ENCODE measurements at places on chromosomes 6 and 20.

DNA sequence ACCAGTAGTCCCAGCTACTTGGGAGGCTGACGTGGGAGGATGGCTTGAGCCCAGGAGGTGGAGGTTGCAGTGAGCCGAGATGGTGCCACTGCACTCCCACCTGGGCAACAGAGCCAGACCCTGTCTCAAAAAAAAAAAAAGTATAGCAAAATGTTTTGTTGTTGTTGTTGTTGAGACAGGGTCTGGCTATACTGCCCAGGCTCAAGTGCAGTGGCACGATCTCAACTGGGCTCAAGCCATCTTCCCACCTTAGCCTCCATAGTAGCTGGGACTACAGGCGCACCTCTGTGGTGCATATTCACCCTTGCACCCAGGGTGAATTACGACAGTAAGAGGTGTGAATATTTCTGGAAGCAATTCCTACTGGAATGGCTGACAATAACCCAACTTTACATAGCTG is 11.4 kb upstream of the UBR2 start:
- no peak for DNase-seq

GRCh38 chr6:28506807-28507475 is 8.7 kb downstream of the GPX6 start:
- no peak for DNase-seq

DNA sequence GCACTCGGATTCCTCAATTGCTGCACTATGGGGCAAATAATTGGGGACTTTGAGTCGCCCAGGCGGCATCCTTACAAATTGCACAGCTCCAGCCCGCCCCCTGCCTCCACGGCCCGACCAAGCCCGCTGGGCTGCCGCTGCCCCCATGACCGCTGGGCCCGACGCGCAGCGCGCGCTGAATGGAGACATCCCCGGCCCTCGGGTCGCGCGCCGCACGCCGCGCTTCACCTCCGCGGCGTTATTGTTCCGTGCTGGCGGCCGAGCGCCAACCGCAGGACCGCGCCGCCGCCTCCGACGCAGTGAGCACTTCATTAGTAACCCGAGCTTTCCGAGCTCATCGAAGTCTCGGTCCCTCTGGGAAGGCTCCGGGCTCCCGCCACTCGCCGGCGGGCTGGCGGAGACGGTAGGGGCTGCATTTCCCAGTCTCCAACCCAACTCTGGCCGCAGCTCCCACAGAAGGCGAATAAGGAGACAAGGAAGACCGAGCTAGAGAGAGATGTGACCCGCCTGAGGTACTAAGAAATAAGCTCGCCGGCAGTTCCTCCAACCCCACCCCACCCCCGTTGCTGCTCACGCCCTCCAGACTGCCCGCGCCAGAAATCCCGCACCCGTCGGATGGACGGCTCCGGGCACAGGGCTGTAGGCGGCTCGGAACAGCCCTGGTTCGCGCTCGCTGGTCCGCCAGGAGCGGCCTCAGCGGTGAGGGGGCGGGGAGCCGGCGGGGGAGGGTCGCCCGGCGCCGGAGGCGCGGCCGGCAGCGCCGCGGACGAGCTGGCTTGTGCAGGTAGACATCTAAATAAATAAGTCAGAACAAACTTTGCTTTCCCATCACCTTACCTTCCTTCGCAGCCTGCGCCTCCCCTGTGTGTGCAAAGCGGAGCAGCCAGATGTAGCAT is 703 bp downstream of the EPHA7 start:
- peak; percentile 18 for DNase-seq

- DNase-seq, result no peak
Observed at GRCh38 chr20:52614051-52614863, 357.9 kb upstream of the TSHZ2 start.

DNA sequence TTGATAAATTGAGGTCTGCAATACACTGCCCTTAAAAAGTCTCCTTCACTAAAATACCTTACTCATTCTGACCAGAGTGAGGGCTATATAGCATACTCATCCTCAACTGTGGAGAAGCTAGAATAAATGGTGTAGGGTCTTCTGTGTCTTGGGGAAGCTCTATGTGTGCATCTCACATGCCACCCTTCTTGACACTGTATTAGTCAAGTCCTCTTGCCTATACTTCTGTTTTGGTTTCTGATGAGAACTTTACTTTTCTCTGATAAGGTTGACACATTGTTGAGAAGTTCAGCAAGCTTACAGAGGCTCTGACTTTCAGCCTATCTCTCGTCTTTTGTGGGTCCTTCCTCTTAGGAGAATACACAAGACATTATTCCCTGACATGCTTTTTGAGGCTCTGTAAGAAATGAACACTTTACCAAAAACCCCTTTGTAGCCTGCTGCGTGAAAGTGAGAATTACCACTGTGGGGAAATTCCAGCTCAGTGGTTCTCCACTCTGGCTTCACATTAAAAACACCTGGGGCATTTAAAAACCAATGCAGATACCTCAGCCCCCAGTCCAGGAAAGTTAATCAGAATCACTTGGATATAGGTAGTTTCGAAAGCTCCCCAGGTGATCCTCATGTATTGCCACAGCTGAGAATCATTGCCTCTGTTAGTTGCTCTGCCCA is 372.1 kb upstream of the HS3ST5 start:
- DNase-seq, result no peak

- DNase-seq, result peak; percentile 5
Observed at GRCh38 chr6:120869397-120869796, 464.9 kb downstream of the TBC1D32 start.

- no peak for DNase-seq
Observed at GRCh38 chr20:20184149-20184548, 131.8 kb downstream of the CFAP61 start.

DNA sequence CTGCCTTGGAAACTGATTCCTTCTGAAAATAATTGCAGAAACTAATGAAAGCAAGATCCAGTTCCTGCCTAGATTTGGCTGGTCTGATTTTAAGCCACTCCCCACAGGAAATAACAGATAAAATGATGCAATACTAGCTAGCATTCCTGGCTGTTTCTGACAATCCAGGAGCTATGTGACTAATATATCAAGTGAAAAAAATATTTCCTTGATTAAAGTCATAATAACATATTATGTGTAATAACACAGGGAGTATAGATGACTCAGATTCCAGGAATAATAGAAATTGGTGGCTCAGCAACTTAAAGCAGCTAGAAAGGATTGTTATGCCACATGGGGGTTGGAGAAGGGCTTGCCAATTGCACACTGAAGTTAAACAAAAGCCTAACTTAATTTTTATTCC is 182.7 kb upstream of the SALL4 start:
- peak; percentile 85 for DNase-seq

- no peak for DNase-seq
Observed at GRCh38 chr6:84362193-84362821, 134.9 kb upstream of the CEP162 start.

Data from brain microvascular endothelial cell (primary cell).